PC-3 (cell line): ENCODE measurements at places on chromosomes 1 and 21. TPM values are rescaled to one million over a fixed set of nuclear protein-coding genes. Genes with fewer than 3 reads are reported as not detected.

DNA sequence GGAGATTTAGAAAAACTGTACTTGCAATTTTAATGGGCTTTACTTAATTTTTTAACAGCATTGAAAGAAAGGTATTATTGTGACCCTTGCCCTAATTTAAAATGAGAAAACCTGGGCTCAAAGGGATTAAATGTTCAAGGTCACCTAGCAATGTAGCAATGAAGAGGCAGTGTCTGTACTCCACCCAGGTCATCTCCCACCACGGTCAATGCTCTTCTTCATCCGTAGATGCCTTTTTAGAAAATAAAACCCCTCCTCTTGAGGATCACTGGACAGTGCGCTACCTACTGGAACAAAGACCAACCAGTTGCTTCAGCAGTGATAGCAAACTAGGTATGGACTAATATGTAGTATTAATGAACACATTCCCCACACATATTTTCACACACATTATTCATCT lies 29.8 kb upstream of the HAO2 start:
- DNase-seq = no peak

- DNase-seq = no peak
These were observed 720.2 kb downstream of the PTPRU start for GRCh38 chr1:29956349-29957030.

- DNase-seq = peak; percentile 55
These were observed 111.9 kb downstream of the ZBTB18 start for GRCh38 chr1:244162786-244163530.

GRCh38 chr1:201085902-201086735 lies 26.1 kb downstream of the CACNA1S start:
- peak; percentile 97 for DNase-seq

The BSND gene
- not detected in 2 replicates for total RNA-seq

DNA sequence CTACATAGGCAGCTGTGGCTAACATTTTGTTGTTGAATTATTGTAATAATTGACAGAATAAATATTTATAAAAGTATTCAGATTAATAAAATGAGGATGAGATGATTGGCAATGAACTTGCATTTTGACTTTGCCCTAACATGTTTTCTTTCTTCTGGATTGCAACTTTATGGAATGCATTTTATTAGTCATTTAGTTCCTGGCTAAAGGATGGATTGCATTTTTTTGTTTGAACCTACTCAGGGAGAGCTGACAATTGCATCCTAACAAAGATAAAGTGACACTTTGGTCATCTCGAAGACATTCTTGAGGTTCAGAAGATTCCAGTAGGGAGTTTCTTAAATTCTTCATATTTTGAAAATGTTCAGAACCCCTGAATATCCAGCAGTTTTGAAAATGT lies 37.5 kb downstream of the PGM1 start:
- no peak for DNase-seq

DNA sequence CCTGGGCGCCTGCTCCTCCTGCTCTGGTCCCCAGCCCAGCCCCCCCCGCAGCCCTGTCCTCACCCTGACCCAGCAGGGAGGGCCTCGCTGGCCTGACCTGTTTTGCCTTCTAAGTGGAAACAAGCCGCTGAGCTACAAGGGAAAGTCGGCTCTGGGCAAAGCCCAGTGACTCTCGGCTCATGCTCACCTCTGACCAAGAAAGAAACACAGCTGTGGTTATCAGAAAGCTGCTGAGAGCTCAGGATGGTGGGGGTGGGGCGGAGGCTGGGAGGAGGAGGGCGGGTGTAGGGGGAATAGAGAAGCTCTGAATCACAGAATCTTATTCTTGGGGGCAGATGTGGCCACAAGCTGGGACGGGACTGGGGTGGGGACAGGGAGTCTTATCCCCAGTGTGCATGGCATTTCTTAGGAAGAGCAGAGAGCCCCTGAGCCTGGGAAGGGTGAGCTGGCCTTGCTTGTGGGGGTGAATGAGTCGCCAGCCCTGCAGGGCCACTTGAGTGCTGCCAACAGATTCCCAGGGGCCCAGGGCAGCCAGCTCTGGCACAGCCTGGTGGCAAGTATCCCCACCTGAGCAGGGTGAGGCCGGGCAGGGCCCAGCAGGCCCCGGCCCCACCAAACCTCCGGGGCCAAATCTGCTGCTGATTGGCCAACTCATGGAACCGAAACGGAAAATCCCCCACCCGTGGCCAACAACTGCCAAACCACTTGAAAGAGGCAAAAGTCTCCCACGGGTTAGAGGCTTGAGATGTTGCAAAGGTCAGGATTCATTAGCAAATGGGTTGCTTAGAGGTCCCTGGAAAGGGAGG lies 120.6 kb downstream of the SPSB1 start:
- peak; percentile 85 for DNase-seq

The OTUD3 gene
- 9.7 and 9.9 TPM in 2 replicates for total RNA-seq

- no peak for DNase-seq
These were observed 18.9 kb downstream of the ITLN2 start for GRCh38 chr1:160935527-160936258.

- no peak for DNase-seq
These were observed 25.9 kb upstream of the MFSD2A start for GRCh38 chr1:39928809-39929587.

DNA sequence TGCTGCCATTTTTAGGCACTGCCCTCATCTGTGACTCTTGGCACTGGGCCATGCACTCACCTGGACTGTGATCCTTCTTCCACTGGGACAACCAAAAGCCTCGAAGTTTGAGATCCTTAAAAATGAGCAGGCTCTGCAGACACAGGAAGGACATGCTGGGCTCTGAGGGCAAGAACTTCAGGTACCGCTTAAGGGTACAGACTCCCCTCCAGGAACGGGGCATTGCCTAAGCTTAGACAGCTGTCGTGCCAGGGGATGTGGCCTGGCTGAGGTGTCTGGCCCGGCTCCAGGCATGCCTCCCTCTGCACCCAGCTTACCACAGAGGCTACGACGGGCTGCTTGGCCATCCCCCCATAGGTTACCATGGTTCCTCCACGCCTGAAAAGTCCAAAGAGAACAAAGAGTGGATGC lies 14.2 kb upstream of the SRSF4 start:
- DNase-seq = no peak

The TRMT1L gene
- total RNA-seq = 6.9 and 11.3 TPM in 2 replicates

GRCh38 chr1:9075022-9075421 lies 5.6 kb upstream of the SLC2A5 start:
- peak; percentile 54 for DNase-seq

DNA sequence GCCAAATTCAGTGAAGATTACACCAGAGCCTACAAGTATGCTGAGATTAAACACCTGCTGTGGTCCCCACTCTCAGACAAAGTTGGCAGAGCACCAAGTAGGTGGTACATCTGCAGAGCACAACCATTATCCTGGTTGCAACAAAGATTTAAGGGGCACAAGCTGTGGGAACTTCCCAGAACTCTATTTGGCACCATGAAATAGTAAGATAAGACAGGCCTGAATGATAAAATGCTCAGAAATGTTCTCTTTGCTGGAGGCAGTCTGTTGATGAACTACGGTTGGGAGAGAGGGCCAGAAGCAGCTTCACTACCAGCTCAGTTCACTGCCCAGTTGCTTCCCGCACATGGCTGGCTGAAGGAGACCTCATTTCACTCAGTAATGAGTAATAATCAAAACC lies 19.9 kb downstream of the RPL5 start:
- DNase-seq = no peak

DNA sequence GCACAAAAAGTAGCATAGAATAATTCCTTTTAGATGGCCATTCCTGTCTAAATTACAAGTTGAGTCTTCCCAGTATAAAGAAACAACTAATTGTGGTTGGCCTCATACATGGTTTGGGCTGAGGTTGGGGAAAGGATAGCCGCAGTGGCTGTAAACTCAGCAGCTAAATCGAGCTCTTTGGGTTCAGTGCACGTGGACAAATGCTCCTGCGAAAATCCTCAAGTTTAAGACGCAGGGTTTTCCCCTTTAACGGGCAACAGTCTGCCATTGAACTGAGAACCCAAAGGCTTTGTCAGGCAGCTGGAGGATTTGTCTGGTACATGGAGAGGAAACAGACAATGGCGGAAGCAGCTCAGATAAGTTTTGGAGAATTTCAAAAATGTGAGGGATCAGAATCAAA lies 331.9 kb downstream of the TGFB2 start:
- DNase-seq = no peak

DNA sequence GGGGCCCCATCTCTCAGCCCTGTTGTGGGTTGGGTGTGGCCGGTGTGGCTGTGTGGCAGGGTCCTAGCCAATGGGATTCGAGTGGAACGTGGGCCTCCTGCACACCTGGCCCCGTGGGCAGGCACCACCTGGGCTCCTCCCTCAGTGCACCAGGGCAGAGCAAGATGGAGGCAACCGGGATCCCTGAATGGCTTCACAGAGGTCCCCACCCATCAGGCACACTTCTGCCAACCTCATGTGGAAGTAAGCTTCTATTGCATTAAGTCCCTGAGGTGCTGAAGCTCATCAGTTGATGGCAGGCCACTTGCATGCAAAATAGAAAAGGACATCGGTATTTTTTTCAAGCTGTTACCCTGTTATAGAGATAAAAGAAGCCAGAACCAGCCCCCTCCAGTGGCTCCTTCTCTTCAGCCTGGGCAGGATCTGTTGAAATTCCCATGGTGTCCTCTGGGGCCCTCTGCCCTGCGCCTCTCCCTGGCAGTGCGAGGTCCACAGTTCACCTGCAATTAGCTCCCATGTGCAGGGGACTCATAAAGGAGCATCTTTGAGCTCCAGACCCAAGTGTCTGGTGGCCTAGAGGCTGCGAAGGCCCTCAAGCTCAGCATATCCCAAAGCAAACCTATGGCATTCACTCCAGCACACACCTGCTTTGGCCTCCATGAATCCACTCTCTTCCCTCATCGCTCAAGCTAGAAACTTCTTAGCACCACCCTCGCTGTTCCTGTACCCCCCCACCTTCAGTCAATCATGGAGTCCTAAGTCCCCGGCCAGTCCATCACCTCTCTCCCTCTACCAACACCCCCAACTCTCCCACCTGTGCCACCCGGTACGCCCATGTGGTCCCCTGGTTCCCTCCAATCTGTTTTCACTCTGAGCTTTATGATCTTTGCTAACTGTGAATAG lies 2.1 kb upstream of the SLC45A1 start:
- peak; percentile 31 for DNase-seq

DNA sequence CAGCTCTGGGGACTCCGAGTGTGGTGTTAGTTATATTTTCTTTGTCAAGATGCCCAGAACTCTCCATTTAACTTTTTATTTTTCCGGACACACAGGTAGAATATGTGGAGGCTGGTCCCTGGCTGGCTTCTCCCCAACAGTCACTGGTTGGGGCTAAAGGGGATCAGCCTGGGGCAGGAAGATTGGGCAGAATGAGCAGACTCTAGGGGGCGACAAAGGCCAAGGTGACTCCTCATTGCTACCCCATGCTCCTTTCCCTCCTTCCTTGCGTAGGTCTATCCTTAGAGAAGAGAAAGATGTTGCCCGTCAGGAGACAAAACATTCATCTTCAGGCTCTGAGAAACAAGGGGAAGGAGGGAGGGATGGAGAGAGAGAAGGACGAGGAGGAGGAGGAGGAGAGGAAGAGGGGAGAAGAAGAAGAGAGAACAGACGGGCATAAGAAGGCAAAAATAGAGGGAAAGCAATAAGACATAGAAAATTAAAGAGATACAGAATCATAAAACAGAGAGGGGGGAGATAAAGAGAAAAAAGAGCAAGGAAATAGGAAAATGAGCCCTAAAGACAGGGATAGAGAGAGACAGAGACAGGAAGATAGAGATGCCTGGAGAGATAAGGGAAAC lies 89.9 kb downstream of the FOXD2 start:
- DNase-seq = peak; percentile 62

The SLC6A17 gene
- total RNA-seq = not detected in 2 replicates

DNA sequence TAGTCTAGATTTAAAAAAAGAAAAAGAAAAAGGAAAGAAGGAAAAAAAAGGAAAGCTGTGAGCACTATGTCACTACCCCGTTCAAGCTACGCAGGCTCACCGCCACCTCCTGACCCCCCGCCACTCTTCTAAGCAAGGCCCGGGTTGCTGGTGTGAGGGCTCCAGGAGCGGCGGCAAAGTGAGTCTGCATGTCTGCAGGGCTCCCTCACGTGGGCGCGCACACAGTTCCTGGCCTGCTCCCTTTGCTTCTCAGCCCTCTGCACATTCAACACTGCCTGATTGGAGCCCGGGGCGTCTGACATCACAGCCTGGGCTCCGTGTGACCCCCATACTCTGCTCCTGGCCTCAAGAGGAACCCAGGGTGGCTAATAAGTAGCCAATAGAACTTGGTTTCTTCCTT lies 81.4 kb upstream of the TLR5 start:
- no peak for DNase-seq

The TMOD4 gene
- total RNA-seq = 1.8 and 2.7 TPM in 2 replicates

DNA sequence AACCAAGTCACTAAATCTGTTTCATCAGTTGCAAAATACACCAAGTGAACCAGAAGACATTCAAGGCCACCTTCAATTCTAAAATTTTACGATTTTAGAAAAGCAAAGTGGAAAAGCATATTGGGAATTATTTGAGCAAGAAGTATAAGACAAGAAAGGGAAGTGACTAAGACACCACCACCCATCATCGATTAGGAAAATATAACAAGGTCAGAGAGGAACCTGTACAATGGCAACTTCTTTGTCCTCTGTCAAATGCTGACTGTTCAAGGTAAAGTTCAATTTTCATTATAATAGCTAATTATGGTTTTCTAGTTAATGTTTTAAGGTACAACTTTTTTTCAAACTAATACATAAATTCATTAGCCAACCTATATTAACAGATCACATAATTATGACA lies 10.8 kb downstream of the FRRS1 start:
- DNase-seq = peak; percentile 37

The BSDC1 gene
- 59.8 and 68.5 TPM in 2 replicates for total RNA-seq

GRCh38 chr1:183270541-183271141 lies 84.6 kb downstream of the LAMC2 start:
- peak; percentile 23 for DNase-seq

DNA sequence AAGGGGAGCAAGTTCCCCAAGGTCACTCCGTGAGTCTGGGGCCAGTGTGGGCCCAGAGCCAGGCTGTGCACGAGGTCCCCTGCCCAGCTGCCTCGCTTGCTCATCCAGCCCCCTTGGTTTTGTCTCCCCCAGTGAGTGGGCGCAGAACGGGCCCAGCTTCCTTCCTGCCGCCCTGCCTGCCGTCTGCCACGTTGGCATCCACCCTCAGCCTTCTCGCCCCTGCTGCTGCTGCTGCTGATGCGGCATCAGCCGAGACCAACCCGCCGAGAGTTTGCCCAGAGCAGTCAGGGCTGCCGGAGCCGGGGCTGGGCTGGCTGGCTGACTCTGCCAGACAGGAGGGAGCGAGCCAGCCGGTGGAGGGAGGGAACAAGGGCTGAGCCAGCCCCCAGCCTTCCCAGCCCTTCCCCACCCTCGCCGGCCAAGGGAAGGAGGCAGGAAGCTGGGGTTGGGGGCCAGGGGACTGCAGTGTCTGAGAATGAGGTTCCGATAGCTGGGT lies 31.4 kb upstream of the WASF2 start:
- no peak for DNase-seq

- DNase-seq = peak; percentile 63
These were observed 171.4 kb upstream of the GORAB start for GRCh38 chr1:170360601-170361000.

GRCh38 chr1:205248793-205249601 lies 21.3 kb downstream of the TMCC2 start:
- DNase-seq = no peak

- DNase-seq = no peak
These were observed 11.6 kb downstream of the REG4 start for GRCh38 chr1:119799599-119800177.
